NCI-H774 (cell line): ENCODE measurements at places on chromosomes 11 and 22.

DNA sequence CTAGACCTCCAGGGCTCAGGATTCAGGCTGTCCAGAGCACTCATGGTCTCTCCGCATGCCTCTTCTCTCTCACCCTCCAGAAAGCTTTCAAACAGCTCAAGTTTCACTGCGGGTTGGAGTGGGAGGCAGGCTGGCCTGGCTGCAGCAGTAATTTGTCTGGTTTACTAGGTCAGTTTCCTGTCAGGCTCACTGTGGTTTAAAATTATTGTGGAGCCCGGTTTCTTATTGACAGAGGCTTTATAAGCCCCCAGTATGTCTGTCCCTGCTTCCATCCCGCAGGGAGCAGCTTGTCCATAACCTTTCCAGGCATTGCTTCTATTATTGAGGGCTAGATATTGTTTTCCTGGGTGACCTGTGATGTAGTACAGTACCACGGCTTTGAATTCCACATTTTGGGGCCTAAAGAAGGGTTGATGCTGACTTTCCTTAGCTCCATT lies 235.3 kb upstream of the SORL1-AS1 start:
- DNase-seq = no peak

- DNase-seq = no peak
Observed at GRCh38 chr11:64624883-64625481, 34.0 kb downstream of the SLC22A12 start.

- DNase-seq = no peak
Observed at GRCh38 chr22:47190957-47191670, 428.7 kb downstream of the TBC1D22A start.

DNA sequence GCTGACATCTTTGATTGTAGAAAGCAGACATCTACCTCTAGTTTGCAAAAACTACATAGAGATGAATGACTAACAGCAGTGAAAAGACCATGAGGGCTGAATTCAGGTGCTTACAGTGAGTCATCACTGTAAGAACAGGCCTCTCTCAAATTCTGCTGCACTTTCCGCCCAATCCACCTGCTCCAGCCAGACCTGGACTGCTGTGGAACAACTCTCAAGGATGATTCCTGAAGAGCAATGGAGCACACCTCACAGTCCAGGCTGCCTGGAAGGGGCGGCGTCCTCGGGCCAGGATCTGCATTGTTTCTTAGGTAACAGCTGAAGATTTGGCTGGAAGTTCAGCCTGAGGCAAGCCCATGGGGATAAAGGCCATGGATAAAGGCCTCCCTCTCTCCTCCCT lies 15.1 kb downstream of the APOL2 start:
- DNase-seq = no peak

DNA sequence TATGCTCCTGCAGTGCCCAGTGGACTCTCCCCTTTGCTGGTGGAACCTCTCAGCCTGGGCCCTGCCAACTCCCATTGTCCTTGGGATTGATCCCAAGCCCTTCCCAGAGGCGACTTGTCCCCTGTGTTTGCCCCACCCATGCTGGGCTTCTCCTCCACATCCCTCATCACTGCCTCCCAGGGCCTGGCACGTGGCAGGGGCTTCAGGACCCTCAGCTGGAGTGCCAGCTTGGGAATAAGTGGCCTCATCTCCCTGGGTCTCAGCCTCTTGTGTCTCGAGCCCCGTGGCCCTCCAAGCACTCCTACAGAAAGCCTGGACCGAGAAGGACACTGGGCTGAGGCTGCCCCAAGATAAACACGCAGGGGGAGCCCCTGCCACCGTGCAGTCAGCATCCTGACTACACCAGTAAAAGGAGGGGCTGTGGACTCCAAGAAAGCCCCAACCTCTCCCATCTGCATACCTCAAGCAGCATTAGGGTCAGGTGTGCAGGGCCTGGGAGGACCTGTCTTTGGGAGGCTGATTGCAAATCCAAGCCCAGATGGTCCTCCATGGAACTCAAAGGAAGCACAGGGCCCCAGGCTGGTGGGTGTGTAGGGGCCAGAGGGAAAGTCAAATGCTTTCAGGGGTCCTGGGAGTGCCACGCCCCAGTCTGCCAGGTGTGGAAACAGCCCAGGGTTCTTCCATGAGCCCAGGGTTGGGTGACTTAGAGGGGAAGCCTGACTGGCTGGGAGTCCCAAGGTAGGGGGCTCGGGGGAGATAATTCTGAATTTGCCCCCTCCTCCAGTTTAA lies 9.5 kb upstream of the GNAZ start:
- no peak for DNase-seq

GRCh38 chr22:46390652-46391301 lies 55.3 kb downstream of the TRMU start:
- peak; percentile 0 for DNase-seq

- DNase-seq = no peak
Observed at GRCh38 chr11:91446267-91446666, 778.4 kb upstream of the FAT3 start.

- no peak for DNase-seq
Observed at GRCh38 chr11:127789927-127790326, 789.4 kb upstream of the KIRREL3 start.

- no peak for DNase-seq
Observed at GRCh38 chr11:2214527-2215229, 43.1 kb upstream of the TH start.

- DNase-seq = no peak
Observed at GRCh38 chr22:40273319-40273718, 73.0 kb upstream of the ADSL start.

DNA sequence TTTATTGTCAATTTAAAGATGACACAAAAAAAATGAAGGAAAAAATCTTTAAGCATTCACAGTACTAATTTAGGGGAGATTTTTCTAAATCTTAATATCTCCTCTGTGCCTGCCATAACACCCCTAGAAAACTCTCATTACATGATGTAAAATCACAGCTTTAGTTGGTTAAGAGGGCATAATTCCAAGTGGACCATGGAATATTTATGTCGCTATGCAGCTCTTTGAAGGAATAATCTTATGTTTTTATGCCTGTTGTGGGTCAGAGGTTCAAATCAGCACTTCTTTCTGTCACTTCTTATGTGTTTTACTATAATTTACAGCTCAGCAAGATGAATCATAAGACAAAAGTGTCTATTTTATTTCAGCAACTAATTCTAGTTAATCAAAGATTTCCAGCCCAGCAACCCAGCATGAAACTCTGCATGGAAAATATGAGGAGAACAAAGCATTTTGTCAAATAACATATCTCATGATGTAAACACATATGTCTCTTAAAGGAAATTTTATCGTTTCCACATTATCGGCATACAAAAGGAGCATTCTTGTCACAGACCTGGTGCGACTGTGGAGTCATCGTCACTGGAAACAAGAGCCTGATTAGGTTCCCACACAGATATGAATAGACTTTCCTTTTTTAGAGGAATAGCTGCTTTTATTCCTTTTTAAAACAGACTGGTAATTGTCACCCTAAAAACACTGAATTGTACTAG lies 274.8 kb downstream of the SOX6 start:
- DNase-seq = no peak

DNA sequence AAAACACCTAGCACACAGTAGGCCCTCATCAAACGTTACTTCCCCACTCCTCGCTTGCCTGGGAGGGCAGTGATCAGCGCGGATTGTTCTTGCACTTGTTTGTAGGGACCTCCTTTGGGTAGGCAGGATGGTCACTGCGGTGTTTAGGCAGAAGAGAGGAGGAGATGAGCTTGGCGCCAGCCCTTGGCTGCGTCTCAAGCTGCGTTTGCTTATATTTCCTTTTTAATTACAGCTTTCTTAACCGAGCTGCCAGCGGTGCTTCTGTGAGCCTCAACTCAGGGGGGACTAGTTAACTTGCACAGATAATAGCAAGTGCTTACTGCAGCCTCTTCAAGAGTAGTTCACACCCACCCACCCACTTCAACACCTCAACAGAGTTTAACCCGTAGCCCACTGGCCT lies 15.1 kb downstream of the IFT27 start:
- no peak for DNase-seq

DNA sequence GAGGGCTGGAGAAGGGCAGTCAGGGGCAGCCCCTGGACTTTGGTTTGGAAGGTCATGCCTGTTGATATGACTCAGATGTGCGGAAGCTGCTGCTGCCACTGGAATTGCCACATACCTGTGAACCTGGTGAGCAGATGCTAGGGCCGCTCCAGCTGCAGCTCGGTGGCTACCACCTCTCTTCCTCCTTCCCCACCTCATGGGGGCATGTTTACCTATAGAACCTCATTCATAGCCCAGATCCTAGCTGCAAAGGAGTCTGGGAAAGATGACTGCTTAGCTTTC lies 17.5 kb upstream of the TSPAN18 start:
- DNase-seq = no peak

GRCh38 chr11:862696-863022 lies 20.0 kb downstream of the TSPAN4 start:
- DNase-seq = no peak

DNA sequence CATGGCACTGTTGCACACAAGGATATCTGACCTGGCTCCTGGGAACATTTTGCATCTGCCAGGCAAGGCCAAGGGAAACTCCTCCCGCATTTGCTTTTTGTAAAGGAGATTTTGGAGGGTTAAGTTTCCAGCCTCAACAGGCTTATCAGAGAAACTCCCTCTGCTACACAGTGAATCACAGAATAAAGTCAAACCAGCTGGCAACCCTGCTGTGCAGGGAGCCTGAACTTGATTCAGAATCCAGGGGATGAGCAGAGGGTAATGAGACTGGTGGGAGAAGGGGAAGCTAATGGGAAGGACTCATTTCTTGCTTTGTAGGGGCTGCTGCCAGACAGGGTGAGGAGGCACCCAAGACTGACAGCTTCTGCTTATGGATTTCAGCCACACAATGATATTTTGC lies 185.3 kb upstream of the ISX start:
- no peak for DNase-seq

DNA sequence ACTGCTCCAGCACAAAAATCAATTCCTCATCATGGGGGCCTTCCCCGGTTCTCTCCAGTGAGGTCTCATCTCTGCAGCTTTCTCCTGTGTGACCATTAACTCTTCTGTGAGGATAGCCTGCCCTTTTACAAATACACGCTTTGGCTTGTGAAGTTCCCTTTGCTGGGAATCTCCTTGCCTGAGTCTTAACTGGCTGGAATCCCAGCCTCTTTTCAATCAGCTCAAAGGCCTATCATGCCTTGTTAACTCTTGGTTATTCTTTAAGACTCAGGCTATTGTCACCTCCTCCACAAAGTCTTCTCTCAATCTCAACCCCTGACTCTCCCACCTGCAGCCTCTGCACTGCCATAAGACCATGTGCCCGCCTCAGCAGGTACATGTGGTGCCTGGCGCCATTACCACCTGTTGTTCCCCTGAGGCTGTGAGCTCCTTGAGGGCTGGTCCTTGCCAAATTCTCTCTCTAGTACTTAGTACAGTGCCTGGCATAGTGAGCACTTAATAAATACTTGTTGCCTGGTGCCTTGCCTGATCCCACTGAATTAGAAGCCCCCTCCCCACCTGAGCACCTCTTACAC lies 128.2 kb downstream of the ST3GAL4 start:
- DNase-seq = no peak

DNA sequence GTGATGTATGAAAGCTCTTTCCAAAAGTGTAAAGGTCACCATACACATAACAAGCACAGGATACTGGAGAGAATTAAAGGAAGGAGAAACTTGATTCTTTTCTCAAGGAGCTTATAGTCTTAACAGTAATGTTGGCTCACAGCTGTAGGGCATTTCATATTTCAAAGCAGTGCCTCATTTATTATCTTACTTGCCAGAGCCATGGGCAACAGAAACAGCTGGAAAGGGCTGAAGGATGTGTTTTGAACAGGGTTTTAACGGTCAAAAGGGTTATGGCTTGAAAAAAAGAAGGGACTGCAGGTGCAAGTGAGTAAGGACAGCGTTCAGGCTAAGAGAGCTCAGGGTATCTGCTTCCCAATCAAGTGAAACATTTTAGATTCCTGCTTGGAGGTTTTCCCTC lies 2.7 kb upstream of the GRAMD1B start:
- DNase-seq = no peak

DNA sequence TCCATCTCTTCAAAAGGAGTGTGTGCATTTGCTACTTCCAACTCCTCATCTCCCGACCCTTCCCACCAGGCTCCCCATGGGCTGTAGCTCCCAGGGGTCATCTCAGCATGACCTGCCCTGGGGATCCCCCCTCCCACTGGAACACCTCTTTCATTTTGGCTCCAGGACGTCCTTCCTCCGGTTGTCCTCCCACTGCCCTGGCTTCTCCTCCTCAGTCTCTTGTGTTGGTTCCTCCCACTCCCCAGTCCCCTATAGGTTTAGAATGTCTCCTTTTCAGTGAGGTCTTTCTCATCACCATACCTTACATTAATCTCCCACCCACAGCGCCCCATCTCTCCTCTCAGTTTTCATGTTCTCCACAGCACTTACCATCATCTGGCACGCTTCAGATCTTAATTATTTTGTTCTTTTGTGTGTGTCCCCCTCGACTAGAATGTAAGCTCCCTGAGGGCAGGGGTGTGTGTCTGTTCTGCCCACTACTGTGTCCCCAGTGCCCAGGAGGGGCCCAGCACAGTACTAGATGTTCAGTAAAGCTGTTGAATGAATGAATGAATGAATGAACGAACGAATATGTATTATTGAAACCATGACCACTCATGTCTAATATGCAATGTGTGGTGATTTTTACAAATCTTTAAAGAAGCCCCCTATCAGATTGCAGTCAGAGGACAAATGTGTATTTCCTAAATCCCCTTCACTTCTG lies 2.0 kb upstream of the TMA7B start:
- no peak for DNase-seq

DNA sequence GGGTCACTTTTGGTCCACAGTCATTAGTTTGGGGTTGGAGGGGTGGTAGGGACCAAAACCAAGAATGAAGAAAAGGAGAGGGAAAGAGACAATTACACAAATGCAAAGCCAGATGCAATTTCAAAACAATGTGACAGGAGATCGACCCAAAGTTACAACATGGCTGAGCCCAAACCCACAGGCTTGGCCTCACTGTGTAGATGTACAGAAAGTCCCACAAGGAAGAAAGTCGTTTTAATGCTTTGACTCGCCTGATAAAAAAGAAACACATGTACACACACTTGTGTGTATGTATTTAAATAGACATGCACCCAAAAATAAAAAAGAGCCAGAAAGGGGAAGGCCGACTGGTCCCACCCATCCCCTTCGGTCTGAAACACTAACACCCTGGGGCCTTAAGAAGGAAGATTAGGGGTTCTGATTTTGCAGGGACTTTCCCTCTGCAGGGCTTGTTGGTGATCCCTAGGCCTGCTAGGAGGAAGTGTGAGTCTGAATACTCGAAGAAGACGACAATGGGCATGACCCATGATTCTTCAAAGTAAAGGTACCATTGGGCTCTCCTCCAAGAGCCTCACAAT lies 104.1 kb downstream of the ETS1 start:
- no peak for DNase-seq

- no peak for DNase-seq
Observed at GRCh38 chr11:19763330-19763729, 50.7 kb downstream of the NAV2 start.
